Right lung (tissue), 10 donors: ENCODE measurements at places on chromosomes 4 and X.

DNA sequence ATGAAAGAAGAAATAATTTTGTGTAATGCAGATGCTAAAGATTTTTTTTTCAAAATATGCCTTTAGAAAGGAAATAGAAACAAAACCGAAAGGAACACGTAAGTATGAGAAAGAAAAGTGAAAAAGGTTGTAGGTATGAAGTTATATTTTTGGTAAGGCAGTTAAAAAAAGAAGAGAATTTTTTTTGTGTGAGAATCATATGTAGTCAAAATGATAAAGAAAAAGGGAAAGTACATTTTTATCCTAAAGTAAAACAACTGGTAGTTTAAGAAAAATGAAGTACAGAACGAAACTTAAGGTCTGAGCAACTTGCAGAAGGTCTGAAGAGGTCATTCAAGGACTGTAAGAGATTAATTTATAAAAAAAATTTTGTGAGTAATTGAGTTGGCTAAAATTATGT lies 164.0 kb upstream of the TRAM1L1 start:
- DNase-seq: no peak

GRCh38 chr4:105840426-105841174 lies 54.7 kb upstream of the NPNT start:
- no peak for DNase-seq

- no peak for DNase-seq
Measured at GRCh38 chrX:2311501-2311900, 189.3 kb downstream of the DHRSX start.

DNA sequence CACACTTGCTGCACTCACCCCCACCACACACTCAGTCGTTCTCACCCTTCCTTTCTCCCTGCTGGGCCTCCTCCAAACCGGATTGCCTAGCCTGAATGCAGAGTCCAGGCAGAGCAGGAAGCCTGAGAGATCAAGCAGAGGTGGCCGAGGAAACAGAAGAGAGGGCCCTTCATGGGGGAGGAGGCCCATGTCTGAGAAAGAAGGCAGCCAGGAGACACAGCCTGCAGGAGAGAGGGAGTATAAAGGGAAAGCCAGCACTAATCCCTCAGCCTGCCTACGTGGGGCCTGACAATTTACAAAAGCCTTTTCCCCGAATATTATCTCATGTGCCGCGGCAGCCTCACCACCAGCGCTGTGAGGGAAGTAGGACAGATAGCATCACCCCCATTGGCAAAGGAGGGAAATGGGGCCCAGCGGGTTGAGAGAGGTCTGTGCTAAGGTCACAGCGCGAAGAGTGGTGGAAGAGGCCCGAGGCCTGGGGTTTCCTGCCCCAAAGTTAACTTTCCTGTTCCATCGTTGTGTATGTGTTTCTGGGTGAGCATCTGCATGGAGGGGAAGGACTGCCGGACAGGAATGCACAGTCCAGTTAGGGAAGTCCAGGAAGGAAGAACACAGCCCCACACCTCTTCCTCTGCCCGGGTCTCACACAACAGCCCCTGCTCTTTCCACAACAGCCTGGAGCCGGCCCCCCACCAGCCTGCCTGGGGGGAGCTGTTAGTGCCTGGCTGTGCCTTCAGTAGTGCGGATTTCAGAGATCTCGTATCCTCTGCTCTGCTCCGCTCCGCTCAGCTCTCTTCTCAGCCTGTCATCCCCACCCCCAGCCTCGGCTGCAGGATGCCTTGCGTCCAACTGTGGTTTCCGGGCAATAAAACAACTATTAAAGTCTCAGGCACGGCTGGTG lies 50.9 kb upstream of the BCOR start:
- no peak for DNase-seq

DNA sequence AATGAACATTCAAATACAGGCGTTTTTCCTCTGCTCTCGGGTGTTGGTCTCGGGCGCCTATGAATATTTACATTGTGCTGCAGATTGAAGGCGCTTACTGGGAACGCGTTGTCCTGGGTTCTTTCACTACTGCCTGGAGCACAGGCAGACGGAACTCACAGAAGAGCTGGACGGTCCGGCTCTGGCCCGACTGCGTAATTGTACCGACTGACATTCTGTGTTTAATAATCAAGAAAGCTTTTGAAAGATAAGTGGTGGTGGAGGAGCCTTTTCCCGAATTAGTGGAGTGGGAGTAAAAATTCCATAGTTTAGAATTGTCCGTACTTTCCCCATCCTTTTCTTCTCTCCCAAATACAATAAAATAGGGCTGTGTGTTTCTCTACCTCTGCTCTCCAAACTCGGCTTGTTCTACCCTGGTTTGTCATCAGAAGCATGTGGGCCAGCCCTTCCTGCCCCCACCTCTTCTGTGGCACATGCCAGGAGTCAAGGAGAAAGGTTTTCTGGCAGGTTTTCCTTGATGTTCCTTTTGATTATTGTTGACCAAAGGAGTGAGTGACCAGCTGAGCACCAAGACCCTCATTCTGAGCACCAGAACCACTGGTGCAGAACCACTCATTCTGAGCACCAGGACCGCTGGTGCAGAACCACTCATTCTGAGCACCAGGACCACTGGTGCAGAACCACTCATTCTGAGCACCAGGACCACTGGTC lies 2.3 kb downstream of the FHDC1 start:
- DNase-seq: no peak

GRCh38 chr4:38324861-38325628 lies 339.0 kb upstream of the KLF3 start:
- no peak for DNase-seq

- DNase-seq: peak; percentile 64
Measured at GRCh38 chr4:53929955-53930798, 134.2 kb downstream of the CHIC2 start.

DNA sequence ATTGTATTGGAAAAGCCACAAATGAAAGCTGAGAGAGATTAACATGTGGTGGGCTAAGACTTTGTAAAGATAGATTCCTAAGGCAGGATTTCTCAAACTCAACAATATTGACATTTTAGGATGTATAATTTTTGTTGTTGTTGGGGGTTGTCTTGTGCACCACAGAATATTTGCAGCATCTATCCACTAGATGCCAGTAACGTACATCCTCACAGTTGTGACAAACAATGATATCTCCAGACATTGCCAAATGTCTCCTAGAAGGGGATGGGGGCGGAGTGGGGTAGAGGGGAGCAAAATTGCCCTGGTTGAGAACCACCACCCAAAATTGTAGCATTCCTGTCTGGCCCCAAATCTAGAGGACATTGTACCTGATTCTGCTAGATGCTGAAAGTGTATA lies 14.7 kb upstream of the CBR4 start:
- no peak for DNase-seq

GRCh38 chrX:134513091-134513490 lies 53.1 kb downstream of the HPRT1 start:
- DNase-seq: no peak
